Putamen (tissue), 1 donor: ENCODE measurements at places on chromosomes 4 and X.
A peak's percentile ranks its signal among the peaks of the same experiment; 100 is the strongest.

GRCh38 chr4:98929341-98930267, 671 bp upstream of the EIF4E start:
- no peak for DNase-seq

- DNase-seq: no peak
Measured at GRCh38 chr4:20176881-20177280, 74.8 kb upstream of the SLIT2 start.

GRCh38 chrX:118552121-118552900, 56.7 kb downstream of the DOCK11 start:
- DNase-seq: no peak

DNA sequence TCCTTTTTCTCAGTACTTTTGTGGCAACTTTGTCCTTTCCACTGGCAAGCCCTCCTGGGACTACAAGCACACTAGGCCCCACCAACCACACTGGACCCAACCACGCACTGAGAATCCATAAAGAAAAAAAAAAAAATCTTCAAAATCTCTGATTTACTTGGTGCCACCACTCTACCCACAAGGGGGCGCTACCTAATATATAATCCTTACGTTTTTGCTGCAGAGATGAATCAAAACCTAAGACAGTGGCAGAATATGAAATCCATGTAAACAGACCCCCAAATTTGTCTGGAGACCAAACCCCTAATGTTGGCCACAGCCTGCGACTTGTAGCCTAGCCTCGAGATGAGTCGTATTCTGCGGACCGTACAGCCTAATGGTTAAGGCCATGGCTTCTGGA, 63.5 kb upstream of the ARHGAP36 start:
- DNase-seq: no peak

DNA sequence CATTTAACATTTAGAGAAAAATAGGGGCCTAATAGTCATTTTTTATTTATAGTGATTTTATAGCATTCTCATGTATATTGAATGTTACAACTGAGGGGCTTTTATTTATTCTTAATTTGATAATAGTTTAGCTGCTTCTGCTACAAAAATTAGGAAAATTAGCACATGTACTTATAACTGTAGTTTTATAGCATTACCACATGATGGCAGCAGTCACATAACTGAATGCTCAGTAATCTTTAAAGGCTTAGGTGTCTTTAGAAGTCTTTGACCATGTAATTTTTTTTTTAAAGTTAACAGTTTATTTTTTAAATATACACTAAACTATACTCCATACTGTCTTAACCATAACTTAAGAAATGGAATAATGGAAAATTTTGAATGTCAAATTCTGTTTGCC, 136.6 kb downstream of the STAG2 start:
- DNase-seq: peak; percentile 4

DNA sequence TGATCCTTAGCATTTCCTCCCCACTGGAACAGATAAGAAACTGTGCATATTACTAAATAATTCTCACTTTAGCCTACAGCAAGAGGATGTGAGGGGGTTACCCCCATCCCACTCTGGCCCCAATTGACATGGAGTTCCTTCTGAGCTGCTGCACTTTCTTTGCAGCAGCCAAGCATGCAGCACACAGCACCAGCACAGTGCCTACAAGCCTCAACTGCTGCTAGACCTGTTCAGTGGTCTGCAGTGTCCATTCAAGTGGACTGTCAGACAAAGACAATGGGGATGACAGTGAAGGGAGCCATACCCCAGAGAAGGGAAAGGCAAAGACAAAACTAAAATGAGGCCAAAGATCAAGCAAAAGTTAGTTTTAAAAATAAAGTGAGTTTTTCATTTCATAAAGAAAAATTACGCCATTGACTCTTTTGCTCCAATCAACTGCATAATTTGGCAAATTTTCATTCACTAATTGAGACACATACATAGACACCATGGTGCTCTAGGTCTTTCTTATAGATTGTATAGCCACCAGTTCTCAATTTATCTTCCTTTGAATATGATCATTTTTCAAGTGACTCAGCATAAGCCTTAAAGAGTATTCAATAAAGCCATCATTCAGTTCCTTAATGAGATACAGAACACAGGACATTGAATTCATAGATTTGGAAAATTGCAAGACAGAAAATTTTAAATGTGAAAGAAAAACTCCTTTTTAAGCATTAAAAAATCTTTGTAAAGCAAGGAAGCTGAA, 410.6 kb downstream of the HNRNPD start:
- no peak for DNase-seq

- no peak for DNase-seq
Measured at GRCh38 chr4:152166567-152166966, 369.3 kb downstream of the FBXW7 start.
